ENCODE measurements at places on chromosomes 6 and 20.

- DNase-seq: no peak
Observed at GRCh38 chr6:134400941-134401340, 83.0 kb upstream of the SGK1 start.

DNA sequence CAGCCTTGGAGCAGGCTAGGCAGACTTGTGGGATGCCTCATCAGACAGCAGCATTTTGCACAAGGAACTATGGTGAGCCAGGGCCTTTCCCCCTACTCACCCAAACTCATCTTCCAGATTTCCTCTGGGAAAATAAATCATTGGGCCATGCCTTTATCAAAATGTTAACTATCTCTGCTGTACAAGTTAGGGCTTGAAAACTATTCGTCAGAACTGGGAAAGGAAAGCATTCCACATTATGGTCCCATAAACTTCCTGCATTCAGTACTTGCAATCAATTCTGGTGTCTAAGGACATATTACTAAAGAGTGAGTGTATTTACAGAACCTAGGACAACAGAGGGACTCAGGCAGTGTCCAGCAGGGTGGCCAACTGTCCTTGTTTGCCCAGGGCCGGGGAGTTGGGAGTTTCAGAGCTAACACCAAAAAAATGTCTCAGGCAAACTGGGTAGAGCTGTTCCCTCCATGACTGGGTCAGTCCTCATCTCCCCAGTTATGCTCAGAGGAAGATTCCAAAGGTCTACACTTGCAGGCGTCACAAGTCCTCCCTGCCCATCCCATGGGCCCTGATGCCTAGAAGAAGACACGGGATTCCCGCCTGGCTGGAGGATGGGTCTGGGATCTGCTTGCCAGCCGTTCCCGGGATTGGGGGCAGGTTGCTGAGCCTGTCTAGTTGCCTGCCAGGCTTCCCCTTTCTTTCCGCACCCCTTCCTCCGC lies 72.2 kb downstream of the SLC22A3 start:
- DNase-seq: no peak

DNA sequence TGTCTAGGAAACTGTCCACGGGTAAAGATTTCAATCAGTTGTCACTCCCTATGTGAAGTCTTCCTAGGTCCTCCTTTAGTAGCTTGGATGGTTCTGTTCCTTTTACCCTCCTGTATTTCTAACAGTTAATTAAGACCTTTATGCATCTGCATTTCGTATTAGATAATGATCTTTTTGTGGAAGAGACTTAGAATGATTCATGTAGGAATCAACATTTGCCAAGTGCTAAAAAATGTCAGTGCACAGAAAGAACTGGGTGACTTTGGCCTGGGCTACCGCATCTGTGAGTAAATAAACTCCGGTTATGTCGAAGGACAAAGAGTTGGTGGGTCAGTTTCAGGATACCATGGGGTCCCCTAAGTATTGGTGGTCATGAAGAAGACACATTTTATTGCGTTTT lies 918.0 kb downstream of the TFAP2A start:
- no peak for DNase-seq

DNA sequence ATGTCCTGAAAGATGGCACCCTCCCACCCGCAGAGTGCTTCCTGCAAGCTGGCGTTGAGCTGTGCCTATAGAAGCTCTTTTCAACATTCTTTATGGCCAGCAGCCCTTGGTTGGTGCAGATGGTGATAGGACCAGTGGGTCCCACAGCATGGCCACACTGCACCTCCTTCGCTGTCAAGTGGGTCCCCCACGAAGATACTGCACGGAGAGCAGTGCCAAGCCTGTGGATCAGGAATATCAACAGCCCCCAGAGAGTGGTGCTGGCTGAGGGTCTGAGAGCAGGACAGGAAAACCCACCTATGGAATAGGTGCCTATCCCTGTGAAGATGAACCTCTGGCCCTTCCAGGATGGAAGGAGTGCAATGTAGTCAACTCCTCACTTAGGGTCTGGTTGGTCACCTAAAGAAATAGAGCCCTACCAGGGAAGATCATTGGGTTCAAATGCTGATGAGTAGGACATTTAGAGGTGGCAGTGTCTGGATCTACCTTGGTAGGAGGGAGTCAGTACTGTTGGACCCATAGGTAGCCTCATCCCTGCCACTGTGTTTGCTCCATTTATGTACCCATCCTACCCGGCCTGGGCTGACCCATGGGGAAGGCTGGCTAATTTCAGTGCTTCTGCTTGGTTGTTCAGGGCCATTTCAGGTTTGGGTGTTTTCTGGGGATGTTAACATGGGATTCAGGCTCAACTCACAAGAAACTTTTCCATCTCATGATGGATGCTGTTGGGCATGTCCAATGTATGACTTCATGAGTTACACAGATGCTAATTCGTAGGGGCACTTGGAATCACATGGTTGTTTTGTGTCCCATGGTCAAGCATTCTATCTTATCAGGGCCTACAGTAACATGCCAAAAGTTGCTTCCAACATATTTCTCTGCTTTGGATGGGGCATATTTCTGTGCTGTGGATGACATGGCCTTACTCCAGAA lies 33.4 kb upstream of the MICB start:
- DNase-seq: no peak

GRCh38 chr20:16535277-16535676 lies 38.0 kb downstream of the KIF16B start:
- no peak for DNase-seq

GRCh38 chr6:68196645-68197044 lies 438.4 kb upstream of the ADGRB3 start:
- peak; percentile 24 for DNase-seq

- DNase-seq: peak; percentile 79
Observed at GRCh38 chr6:28757429-28758045, 166.2 kb downstream of the TRIM27 start.

- DNase-seq: no peak
Observed at GRCh38 chr6:169779092-169779815, 27.8 kb downstream of the ERMARD start.

- DNase-seq: no peak
Observed at GRCh38 chr6:42896178-42896719, 16.8 kb downstream of the RPL7L1 start.

DNA sequence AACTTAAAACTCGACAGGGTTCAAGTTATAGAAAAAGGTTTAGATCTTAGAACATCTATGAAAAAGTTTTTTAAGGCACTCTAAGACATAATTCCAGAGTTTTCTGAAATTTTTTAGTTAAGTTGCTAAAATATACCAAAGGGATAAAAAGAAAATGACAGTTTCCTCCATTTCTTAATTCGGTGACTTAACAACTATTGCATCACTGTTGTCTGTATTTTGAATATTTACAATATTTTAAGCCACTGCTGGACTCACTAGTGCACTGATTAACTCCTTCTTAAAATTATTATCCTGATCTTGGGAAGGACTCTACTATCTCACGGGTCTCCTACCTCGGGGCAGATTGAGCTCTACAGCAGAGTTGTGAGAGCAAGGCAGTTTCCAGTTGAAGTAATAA lies 91.0 kb downstream of the ADGB start:
- DNase-seq: no peak

DNA sequence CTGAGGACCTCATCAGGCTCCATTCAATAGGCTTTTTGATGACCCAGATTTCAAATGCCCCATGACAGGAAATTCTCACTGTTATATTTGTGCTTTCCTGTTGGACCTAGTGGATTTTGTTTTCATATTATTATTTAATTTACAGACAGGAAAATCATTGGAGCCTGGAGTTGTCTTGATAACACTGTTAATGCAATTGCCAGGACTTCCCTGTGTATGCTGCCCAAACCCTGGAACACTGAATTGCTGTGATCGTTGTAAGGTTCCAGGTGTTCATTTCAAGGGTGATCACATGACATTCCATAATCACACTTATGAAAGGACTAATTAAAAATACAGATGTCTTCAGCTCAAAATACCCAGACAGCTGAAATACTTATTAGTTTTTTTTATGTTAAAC lies 783.2 kb downstream of the DHX35 start:
- DNase-seq: no peak

GRCh38 chr6:20306491-20306890 lies 94.2 kb upstream of the MBOAT1 start:
- DNase-seq: no peak

GRCh38 chr20:43537921-43538877 lies 20.6 kb upstream of the SGK2 start:
- DNase-seq: peak; percentile 73

GRCh38 chr6:12313992-12314589 lies 23.9 kb downstream of the EDN1 start:
- no peak for DNase-seq

DNA sequence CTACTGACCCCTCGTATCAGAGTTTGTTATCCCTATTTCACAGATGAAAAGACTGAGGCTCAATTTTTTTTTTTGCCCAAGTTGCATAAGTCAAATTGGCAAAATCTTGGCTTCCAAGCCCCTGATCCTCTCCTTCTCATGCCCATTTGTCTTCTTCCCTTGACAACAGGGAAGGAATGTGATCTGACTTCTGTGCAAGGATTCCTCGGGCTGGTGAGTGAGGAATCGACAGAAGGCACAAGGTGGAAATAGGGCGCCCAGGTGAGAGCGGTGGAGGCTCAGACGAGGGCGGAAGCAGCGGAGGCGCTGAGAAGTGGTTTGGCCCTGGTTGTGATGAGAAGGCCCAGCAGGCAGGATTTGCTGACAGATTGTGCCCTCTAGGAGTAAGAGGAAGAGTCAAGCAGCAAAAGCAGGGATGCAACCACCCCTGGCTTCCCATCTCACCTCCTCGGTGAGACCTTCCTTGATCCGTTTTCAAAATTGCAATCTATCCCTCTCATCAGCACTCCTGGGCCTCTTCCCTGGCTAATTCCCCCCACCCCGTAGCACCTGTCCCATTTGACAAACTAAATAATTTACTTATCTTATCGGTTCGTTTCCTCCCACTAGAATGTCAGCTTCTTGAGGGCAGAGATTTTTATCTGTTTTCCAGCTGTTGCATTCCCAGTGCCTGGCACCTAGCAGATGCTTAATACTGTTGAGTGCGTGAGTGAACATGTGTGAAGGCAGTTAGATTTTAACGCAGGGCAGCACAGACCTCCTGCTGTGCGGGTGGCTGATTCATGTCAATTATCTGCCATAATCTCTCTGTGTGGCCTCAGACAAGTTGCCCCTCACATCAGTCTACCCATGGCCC lies 3.7 kb upstream of the SIRPA start:
- DNase-seq: no peak

DNA sequence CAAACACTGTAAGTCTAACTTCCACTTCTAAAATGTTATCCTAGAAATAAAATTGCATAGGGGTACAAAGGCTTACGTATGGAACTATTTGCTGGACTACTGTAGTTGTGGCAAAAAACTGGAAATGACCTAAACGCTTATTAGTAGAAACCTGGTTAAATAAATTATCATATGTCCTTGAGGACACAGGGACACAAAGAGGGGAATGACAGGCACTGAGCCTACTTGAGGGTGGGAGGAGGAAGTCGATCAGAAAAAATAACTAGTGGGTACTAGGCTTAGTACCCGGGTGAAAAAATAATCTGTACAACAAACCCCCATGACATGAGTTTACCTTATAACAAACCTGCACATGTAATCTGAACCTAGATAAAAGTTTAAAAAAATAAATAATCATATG lies 28.4 kb downstream of the BCAS1 start:
- DNase-seq: no peak

GRCh38 chr6:144443157-144443556 lies 158.0 kb downstream of the UTRN start:
- DNase-seq: no peak

DNA sequence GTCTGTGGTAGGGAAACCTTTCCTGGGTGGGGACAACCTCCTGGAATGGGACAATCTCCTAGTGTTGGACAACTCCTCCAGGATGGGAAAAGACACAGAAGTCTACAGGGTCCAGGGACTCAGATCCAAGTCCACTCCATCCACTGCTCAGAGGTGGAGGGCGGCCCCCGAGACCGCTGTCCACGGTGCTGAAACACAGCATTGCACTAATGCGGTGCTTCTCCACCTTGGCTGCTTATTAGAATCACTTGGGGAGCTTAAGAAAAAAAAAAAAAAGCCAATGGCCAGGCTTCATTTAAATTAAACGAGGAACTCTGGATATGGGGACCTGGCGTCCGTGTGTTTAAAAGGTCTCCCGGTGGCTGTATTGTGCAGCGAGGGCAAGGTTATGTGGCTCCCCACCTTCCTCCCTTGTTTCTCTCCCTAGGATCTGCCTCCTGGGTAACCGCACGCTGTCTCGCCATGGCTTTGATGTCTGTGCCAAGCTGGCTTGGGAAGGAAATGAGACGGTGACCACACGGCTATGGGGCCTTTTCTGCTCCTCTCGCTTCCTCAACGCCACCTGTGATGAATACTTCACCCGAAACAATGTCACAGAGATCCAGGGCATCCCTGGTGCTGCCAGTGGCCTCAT lies 12.0 kb downstream of the SLC12A5 start:
- peak; percentile 61 for DNase-seq

- no peak for DNase-seq
Observed at GRCh38 chr6:107744927-107745326, 79.2 kb downstream of the SCML4 start.

DNA sequence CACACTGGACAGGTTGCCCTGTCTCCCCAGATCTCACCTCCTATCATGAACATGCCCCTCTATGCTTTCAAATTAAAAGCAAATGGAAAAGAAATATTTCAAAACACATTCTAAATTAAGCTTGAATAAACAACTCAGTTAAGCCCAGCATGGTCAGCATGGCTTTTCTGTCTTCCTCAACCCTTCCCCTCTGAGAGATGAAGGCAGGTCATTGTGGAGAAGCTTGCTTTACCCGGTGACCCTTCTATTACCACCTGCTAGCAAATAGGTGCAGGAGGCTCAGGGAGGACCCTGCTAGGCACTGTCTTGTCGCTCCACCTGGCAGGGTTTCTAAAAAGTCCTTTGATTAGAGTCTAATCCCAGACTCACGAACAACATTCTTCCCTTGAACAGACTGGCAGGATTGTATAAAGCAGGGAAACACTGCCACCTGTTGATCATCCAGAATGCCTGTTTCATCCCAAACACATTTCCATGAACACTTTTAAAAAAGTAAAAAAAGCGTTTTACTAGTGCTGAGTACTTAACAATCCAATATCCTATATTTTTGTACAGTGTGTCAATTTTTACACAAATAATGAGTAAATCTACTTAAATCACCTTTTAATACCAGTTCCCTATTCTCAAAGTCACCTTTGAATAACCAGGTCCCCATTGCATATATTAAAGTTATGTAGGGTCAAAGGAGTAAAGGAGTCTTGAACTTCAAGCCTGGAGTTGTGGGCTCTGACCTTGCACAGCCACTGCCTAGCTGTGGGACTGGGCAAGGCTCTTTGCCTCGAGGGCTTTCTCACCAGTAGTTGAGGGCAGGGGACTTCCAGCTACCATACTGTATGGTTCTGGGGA lies 75.5 kb downstream of the GPR6 start:
- peak; percentile 74 for DNase-seq

DNA sequence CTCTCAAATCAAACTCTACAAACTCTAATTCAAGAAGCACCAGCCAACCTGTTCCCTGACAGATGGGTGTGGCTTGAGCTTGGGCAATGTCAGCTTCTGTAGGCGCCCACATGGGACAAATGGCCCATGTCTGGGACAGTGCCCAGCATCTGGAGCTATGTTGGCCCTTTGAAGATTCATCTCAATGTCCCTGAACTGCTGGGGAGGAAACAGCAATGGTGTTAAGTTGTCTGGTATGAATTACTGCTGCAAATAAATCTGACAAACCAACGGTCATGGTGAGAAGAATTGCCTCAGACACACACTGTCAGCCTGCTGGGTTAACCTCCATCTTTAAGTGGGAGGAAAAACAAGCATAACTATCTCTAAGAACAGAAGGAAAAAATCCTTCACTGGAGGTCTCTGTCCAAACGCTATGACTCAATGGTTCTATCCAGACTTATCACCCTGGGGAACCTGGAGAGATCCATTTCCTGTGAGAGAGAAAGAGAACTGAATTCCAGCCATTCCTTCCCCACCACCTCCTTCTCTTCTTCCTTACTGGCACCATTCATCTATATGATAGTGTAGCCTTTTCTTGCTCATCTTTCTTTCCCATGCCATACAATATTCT lies 274.9 kb downstream of the CDH26 start:
- DNase-seq: no peak

Measured in RKO (cell line).